ENCODE measurements at places on chromosomes 11 and 22.

- no peak for DNase-seq
Measured at GRCh38 chr11:2390091-2390724, 10.3 kb upstream of the TSSC4 start.

DNA sequence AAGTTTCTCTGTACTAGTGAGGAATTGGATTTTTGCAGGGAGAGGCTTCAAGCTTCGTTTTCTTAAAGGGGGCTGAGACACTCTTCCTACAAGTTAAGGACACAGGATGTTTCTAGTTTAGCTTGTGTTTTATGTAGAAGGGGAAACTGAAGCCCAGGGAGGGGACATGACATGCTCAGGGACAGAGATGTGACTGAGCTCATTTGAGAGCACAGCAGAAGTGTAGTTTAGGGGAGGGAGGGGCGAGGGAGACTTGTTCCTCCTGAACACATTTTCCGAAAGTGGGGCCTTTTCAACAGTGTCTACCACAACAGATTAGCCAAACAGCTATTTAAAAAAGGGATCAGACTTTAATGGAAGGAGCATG, 148.1 kb downstream of the FBXO7 start:
- DNase-seq, result no peak

- peak; percentile 43 for DNase-seq
Measured at GRCh38 chr11:34866375-34866774, 49.8 kb downstream of the APIP start.

GRCh38 chr11:96254854-96255253, 88.1 kb downstream of the MAML2 start:
- DNase-seq, result no peak

- DNase-seq, result peak; percentile 56
Measured at GRCh38 chr11:2860636-2861035, 24.9 kb downstream of the CDKN1C start.

DNA sequence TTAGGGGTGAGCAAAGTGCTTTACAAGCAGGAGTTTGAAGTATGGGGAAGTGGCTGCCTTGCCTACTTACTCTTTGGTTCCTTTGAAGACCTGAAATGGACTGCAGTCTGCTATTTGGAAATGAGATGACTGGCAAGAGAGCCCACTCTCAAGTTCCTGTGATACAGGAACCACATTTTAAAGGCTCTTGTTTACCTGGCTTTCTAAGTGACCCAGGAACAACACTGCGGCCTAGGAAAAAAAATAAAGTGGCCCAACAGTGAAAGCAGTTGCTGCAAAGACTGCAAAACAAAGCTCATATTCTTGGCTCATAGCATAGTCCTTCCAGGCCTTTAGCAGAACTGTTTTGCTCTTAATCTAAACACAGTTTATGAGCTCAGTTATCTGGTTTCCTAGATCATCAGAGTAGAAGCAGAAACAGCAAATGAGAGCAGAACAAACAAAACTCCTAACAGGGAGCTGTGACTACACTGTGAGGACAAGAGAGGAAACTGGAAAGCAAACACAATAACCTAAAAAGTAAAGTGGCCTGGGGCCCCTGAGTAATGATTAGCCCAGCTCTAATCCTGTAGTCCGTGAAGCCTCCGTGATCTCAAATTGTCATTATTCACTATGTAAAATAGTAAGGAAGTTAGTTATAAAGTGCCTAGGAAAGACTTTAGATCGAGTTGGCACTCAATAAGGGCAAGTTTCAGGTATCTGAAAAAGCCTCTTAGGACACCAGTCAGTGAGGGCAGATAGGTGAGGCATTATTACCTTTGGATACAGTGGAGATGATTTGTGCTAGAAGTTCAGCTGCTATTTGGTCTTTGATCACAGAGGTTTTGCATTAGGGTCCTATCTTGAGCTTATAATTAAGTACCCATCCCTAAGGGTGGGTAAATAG, 11.5 kb downstream of the CCDC117 start:
- DNase-seq, result no peak

GRCh38 chr22:26321469-26321913, 107.6 kb upstream of the ASPHD2 start:
- DNase-seq, result no peak

- DNase-seq, result no peak
Measured at GRCh38 chr11:22203281-22203680, 10.4 kb downstream of the ANO5 start.

DNA sequence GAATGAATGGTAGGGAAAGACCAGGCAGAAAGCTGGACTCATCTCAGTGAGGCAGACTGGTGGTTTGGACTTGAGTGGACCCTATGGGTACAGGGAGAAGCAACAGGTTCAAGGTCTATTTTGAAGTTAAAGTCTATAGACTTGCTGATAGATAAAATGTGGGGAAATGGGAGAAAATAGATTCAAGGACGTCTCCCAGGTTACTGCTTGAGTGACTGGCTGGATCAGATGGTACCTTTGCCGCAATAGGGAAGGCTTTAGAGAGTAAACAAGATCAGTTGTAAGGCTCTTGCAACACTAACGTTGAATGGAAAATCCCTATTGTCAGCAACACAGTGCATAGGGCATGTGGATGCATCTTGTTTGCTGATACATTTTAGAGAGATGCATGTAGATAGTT, 27.4 kb downstream of the SEZ6L start:
- no peak for DNase-seq

DNA sequence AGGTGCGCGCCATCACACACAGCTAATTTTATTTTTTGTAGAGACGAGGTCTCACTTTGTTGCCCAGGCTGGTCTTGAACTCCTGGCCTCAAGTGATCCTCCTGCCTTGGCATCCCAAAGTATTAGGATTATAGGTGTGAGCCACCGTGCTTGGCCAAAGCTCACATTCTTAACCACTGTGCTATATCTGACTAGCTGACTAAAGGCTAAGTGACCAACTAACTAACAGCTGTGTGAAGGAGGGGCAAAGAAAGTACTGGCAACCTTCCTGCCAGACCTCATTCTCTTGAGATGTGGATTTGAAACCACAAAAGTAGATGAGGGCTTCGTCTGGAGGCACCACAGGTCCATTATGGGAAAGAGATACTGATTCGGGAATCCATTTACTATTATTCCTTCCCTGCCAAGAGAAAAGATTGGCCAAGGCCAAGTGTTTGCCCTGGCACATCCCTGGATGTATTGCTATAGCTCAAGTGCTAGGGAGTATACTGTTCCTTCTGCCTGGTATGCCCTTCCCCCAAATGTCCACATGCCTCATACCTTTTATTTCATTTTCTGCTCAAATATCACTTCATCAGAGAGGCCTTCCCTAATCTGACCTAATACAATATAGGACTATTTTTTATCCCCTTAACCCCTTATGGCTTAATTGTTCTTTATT, 52.7 kb upstream of the RRM1 start:
- DNase-seq, result no peak

DNA sequence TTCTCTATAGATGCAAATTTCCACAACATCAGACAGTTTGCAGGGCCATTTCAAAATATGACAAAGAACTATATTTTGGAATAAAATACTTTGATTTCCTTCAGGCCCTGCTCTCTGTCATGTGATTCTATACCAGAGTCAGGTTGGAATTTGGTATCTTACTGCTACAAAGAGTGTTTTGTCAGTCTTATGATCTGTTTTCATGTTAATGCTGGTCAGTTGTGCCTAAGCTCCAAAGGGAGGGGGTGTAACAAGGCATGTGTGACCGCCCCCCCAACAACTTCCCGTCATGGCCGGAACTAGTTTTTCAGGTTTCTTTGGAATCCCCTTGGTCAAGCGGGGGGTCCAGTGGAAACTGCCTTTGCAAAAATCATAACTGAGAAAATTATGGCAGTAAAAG, 15.1 kb downstream of the C11orf96 start:
- no peak for DNase-seq

GRCh38 chr11:59997800-59998199, 19.2 kb upstream of the OOSP4B start:
- DNase-seq, result no peak

- DNase-seq, result peak; percentile 19
Measured at GRCh38 chr22:44085743-44086270, 61.7 kb downstream of the PARVB start.

DNA sequence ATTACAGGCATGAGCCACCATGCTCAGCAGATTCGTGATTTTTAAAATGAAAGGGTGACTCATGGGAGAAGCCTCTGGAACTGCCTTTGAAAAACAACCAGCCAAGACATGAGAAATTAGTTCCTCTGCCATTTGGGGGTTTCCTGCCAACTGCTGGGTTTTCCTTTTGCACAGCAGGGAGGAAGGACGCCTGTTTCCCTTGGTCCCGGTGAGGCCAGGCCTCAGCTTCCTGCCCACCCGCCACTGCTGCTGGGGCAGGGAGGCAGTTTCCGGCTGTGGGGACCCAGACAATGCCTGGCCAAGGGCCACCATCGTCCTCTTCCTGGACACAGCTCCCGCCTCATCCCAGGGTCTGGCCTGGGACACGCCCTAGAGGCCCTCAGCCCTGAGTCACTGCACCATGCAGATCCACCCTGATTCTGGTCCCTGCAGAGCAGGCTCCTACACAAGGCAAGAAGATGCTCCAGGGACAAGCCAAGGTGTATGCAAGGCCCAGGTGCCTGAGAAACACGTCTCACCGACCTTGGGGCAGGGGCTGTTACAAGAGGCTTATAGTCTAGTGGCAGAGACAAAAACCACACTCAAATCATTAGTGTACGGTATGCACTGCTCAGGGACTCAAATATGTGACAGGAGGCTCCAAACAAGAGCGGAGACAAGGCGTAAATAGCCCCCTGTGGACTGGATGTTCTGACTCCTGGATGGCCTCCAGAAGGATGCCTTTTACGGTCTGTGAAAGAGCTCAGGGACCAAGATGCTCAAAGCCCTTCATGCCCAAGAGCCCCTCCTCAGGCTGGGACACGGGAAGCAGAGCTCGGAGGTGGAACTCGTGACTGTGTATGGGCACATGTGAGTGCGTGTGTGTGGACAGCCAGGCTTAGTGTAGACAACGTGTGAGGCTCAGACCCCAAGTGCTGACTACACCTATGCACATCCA, 10.0 kb downstream of the PPM1F start:
- peak; percentile 84 for DNase-seq

DNA sequence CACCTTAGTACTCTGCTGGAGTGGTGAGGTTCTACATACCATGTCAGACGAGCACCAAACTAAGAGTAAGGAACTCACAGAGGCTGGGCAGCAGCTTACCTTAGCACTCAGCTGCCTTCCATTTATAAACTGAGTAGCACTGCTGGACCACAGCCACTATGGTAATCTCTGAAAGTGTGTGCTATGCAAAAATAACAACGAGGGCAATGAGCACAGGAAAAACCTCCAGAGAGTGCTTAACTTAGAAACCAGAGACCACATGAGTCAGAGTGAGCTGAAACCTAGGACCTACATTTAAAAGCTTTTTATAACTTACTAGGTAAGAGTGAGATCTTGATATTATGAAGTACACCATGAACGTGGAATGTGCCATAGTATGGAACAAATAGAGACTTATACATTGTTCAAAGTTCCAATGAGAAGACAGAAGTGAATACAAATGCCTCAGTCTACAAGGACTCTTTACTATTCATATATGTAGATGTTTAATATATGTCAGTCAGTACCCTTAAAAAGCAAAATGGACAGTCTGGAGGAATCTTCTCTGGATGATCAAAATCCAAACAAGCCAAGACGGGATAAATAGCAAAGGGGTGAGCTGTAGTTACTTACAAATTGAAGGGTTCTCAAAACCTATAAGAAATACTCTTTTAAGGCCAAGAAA, 17.2 kb upstream of the CD59 start:
- no peak for DNase-seq

GRCh38 chr11:110431051-110431672, 1.4 kb downstream of the FDX1 start:
- peak; percentile 15 for DNase-seq

DNA sequence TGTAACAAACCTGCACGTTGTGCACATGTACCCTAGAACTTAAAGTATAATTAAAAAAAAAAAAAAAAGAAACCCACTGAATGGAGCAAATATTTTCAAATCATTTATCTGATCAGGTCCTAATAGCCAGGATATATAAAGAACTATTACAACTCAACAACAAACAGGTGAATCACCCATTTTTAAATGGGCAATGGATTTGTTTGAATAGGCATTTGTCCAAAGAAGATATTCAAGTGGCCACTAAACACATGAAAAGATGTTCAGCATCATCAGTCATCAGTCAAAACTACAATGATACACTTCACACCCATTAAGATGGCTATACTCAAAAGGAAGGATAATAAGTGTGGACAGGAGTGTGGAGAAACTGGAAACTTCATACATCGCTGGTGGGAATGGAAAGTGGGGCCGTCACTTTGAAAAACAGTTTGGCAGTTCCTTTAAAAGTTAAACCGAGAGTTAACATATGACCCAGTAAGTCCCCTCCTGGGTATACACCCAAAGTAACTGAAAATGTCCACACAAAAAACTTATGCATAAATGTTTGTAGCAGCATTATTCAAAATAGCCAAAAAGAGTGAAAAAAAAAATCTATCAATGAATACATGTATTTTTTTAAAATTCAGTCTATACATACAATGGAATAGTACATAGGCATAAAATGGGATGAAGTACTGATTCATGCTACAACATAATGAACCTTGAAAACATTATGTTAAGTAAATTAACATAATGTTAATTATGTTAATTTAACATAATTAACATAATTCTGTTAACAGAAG, 53.1 kb downstream of the ARRB1 start:
- DNase-seq, result no peak

DNA sequence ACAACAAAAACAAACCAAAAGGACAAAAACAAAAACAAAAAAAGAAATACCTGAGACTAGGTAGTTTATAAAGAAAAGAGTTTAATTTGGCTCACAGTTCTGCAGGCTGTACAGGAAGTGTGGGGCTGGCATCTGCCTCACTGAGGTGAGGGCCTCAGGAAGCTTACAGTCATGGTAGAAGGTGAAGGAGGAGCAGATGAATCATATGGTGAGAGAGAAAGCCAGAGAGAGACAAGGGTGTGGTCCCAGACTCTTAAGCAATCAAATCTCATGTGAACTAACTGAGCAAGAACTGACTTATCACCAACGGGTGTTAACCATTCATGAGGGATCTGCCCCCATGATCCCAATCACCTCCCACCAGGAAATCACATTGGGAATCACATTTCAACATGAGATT, 58.8 kb upstream of the ZBED5 start:
- peak; percentile 81 for DNase-seq

DNA sequence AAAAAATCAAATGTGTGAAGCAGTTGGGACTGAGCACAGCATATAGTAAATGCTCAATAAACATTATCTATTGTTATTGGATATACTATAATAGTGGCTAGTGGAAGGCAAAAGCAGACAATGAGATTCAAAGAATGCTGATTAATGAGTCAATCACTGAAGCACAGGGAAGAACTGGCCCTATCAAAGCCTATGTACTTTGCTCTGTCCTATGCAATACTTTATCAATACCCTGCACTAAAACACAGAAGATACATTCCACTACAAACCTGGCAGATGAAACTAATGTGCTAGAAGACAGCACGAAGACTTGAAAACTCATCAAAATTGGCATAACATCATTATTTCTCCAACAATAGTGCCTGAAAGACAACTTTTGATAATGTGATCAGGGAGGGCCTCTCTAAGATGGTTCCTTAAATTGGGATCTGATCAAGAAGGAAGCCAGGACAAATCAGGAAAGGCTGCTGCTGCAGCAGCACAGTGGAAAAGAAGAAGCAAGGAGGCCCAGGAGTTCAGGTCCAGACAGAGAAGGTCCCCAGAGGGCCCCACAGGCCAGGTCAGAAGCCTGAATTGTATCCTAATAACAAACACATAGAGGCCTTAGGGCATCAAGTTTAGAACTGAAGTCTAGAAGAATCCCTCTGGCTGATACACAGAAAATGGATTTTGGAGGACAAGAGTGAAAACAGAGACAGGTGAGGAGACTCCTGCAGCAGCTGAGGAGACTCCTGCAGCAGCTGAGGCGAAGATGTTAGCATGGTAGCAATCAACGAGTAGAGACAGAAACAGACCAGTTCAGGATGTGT, 18.6 kb downstream of the PI4KA start:
- no peak for DNase-seq

Measured in CD14-positive monocyte (primary cell).